ENCODE measurements at places on chromosomes 12 and 14. TPM values are rescaled to one million over a fixed set of nuclear protein-coding genes. Genes with fewer than 3 reads are reported as not detected.
A peak's percentile ranks its signal among the peaks of the same experiment; 100 is the strongest.

- no peak for DNase-seq
These were observed 318.8 kb downstream of the LRIG3 start for GRCh38 chr12:58601529-58601928.

DNA sequence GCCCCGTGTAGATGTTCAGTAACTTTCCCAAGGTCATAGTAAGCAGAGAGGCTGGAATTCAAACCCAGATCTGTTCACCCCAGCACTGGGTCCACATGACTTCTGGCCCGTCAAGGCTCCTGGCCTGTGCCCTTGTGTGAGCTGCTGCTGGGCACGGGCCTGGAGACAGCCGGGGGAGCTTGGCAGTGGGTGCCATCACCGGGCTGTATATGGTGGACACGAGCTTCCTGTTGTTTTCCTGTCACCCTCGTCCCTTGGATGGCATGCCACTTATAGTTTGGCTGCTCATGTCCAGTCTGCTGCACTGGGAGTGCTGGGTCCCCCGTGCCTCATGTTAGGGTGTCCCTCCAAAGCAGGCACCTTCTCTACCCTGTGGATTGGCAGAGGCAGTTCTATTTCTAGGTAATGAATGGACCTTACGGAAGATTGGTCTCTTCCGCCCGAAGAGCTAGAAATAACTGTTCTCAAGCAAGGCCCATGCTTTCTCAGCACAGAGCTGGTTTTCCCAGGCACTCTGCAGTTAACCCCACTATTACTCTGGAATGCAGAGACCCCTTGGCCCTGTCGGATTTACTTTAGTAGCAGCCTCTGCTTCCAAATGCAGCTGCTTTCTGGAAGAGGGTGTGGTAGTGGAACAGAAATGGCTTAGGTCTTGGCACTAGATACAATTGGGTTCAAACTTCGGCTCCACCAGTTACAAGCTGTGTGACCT lies 44.3 kb downstream of the ELK3 start:
- DNase-seq, result peak; percentile 78

DNA sequence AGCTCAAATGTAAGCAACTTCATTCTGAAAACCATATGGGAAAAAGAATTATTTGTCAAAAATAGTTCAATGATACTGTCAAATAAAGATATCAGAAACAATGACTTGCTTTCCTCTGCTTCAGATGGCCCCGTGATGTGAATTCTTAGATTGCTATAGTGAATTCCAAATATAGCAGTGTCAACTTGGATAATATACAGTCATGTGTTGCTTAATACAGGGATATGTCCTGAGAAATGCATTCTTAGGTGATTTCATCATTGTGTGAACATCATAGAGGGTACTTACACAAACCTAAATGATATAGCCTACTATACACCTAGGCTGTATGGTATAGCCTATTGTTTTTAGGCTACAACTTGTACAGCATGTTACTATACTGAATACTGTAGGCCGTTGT lies 108.7 kb upstream of the MIS18BP1 start:
- no peak for DNase-seq

- DNase-seq, result peak; percentile 30
These were observed 53.7 kb upstream of the GNPNAT1 start for GRCh38 chr14:52845081-52845480.

DNA sequence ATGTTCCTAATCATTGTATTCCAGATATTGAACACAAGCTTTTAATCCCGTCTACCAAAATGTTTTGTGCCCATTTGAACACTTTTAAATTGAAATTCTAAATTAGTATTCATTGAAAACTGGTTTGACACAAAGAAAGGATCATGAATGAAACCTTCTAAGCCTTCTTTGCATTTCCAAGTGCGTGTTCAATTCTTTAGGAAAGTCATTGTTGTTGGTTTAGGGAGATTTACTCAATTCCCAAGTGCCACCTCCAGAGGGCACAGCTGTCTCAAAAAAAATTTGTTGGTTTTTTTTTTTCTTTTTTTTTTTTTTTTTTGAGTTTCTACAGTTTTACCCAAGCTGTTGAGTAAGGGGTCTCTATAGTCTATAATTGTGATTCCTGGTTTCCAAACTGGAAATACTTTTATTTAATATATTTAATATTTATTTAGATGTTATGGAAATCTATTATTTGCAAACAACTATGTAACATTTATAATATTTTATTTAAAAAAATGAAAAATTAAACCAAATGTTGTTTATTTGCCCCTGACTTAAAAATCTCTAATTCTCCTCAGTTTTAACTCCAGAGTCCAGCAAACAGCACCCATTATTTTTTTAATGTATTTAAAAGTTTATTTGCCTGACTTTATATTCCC lies 79.9 kb downstream of the NEDD1 start:
- DNase-seq, result peak; percentile 59

- no peak for DNase-seq
These were observed 16.3 kb downstream of the CAPZA3 start for GRCh38 chr12:18754124-18754707.

DNA sequence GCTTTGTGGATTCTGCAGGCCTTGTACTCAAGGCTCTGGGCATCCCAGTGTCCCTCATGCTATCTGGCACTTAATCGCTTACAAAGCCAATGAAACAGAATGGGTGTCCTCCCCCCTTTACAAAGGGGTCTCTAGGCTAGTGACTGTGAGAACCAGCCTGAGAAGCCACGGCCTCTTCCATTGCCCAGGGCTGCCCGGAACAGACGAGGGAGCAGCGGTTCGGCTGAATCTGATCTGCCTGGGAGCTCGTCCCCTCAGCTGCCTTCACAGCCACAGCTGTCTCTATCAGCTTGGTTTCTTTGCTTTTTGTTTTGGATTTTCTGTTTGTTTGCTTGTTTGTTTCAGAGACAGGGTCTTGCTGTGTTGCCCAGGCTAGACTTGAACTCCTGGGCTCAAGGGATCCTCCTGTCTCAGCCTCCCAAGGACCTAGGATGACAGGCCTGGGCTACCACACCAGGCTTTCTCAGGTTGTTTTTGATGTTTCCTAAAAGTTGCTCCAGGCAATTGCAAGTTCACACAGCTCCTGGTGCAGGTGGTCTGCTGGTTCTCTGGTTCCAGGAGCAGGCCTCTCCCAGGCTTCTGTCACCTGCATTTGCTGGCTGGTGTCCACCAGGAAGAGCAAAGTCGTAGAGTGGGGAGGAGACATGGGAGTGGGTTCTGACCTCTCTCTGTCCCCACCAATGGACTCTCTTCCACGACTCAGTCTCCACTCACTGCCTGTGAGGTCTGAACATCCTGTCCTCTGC lies 10.9 kb upstream of the RIN3 start:
- DNase-seq, result no peak

GRCh38 chr12:119956047-119956446 lies 33.0 kb upstream of the BICDL1 start:
- DNase-seq, result no peak

DNA sequence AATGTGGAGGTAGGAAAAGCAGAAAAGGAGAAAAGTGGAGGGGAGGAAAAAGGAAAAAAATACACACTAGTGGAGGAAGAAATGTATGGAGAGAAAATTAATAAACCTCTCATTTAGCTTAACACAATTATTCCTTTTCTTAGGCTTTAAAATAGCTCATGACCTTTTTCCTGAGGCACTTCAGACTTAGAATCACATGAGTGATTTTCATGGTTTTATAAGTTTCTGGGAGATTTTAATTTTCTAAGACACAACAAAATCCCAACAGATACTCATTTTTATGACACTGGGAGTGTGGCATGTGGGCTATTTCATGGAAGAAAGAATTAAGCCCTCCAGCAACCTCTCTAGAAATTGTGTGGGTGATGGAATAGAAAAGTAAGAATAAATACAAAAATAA lies 214.7 kb downstream of the CPNE8 start:
- no peak for DNase-seq

The PMCH gene
- not detected for total RNA-seq

The FAIM2 gene
- 7.8 TPM for total RNA-seq

The ALDH1L2 gene
- total RNA-seq, result 11.9 TPM

The WDHD1 gene
- total RNA-seq, result 13.3 TPM

The TRHDE gene
- 1.8 TPM for total RNA-seq

The HOTAIR gene
- not detected for total RNA-seq

The PPFIBP1 gene
- 102 TPM for total RNA-seq

The TOMM20L gene
- total RNA-seq, result not detected

The ESR2 gene
- total RNA-seq, result 0.21 TPM

The TAS2R14 gene
- total RNA-seq, result 9.1 TPM

Data from tongue (tissue), 3 donors.